ENCODE measurements at places on chromosomes 2 and 18.
A peak's percentile ranks its signal among the peaks of the same experiment; 100 is the strongest.

DNA sequence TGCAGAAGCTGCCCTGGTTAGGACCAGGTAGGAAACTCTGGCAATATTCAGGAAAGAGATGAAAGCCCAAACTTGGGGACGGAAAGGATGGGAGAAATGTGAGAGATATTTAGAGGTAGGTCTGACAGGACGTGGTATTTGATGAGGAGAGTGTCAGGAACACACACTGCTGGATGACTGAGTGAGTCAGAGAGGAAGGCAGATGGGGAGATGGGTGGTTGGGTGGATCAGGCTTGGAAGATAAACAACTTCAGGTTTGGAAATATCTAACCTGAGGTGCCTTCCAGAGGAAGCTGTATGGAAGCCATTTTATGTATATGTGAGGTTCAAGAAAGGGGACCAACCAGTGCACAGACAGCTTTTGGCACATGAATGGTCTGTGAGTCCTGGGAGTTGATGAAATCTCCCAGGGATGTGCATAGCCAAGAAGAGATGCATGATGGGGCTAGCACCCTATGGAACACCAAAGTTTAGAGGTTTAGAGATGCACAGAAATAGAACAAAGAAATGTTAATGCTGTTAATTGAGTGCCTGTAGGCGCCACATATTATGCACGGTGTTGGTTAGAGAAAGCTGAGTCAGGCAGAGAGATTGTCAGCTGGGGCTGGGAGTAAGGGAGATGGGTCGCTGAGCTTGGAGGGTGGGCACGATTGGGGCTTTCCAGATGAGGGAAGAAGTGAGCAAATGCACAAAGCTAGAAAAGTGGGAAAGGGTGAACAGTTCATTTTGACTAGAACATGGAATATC lies 101.0 kb downstream of the VIT start:
- DNase-seq, result no peak

DNA sequence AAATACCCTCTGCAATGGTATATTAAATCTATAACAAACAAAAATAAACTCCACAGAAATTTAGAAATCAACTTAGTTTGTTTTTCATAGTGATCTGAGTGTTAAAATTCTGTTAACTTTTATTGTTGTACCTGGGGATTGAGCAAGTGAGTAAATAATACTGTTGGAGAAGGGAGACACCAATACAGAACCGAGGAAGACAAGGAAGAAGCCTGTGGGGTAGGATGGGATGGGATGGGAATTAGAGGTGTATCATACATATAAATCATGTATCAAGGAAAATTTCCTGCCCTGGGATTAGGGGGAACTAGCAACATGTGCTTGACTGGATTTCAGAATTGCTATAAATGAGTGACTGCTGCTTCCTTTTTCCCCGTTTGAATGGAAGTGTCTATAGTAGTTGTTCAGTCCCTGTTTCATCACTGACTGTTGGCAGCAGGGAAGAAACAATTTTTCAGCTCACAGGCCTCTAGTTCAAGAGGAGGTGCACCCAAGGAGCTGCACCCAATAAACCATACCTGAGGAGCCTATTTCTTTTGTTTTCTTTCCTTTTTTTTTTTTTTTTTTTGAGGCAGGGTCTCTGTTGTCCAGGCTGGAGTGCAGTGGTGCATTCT lies 53.1 kb downstream of the SP110 start:
- DNase-seq, result no peak

DNA sequence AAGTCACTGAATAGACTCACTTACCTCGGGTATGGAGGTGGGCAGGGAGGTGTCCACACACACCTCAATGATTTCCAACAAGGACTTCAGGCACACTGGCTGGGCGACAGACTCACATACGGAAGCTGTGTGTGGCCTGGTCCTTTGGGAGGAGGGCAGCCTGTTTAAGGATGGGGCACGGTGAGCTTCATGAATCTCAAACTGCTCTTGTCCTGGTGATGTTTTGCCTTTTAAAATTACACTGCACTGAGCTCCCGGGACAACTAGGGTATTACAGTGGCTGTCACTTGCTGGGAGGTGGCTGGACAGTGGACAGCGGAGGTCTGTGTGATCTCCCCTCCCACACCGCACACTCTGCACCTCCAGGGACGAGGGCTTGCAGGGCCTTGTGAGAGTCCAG lies 211.6 kb downstream of the SNTG2 start:
- no peak for DNase-seq

- peak; percentile 71 for DNase-seq
Observed at GRCh38 chr2:223591596-223591995, 10.6 kb downstream of the SCG2 start.

GRCh38 chr18:49177812-49178211 lies 227.0 kb upstream of the SMAD7 start:
- no peak for DNase-seq

- no peak for DNase-seq
Observed at GRCh38 chr2:239792405-239793084, 232.6 kb downstream of the NDUFA10 start.
